ENCODE measurements at places on chromosomes 1 and 21. TPM values are rescaled to one million over a fixed set of nuclear protein-coding genes. Genes with fewer than 3 reads are reported as not detected.

The OTUD3 gene
- 8.1 TPM for total RNA-seq

The ZFP69B gene
- 5.1 TPM for total RNA-seq

The MAP1LC3C gene
- not detected for total RNA-seq

The LMOD1 gene
- total RNA-seq, result not detected

The CACNA1S gene
- total RNA-seq, result not detected

The SLC26A9 gene
- total RNA-seq, result not detected

The RYR2 gene
- total RNA-seq, result 0.03 TPM

The ICOSLG gene
- total RNA-seq, result 1.1 TPM

The HUNK gene
- total RNA-seq, result not detected

The KRTAP19-3 gene
- total RNA-seq, result not detected

The CATSPERE gene
- total RNA-seq, result 0.30 TPM

GRCh38 chr1:7373876-7374562, 397.1 kb upstream of the VAMP3 start:
- DNase-seq, result no peak

DNA sequence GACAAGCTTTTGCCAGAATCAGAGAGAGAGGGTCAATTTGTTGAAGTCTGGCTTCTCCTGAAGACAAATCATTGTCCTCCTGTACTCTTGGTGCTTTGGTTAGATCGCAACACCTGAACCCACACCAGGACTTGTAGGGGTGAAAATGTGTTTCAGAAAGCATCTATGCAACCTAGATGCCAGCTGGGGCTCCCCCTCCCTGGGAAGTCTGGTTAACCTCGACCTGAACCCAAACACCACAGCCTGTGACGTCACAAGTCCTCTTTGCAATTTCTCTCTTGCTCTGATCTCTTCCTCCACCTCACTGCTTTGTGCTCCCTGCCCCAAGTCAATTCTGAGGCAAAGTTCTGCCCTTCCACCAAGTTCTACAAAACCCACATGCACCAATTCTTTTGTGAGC, 42.8 kb upstream of the USP24 start:
- DNase-seq, result peak; percentile 88

DNA sequence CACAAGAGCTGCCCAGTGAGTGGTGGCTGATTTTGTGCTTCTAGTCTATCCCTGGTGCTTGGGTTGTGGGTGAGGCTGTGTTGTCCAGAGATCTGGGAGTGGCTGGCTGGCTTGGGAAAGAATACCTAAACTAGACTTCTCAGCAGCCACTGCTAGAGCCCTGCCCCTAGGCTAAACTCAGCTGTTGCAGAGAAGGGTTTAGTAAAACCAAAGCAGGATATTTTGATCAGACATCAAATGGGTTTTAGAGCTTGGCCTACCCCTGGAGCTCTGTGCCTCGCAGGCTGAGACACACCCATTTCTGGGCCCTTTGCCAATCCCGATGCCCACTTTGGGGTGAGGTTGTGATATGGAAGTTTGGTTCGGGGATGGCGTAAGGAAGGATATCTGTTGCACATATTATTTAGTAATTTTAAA, 88.5 kb downstream of the UCK2 start:
- no peak for DNase-seq

DNA sequence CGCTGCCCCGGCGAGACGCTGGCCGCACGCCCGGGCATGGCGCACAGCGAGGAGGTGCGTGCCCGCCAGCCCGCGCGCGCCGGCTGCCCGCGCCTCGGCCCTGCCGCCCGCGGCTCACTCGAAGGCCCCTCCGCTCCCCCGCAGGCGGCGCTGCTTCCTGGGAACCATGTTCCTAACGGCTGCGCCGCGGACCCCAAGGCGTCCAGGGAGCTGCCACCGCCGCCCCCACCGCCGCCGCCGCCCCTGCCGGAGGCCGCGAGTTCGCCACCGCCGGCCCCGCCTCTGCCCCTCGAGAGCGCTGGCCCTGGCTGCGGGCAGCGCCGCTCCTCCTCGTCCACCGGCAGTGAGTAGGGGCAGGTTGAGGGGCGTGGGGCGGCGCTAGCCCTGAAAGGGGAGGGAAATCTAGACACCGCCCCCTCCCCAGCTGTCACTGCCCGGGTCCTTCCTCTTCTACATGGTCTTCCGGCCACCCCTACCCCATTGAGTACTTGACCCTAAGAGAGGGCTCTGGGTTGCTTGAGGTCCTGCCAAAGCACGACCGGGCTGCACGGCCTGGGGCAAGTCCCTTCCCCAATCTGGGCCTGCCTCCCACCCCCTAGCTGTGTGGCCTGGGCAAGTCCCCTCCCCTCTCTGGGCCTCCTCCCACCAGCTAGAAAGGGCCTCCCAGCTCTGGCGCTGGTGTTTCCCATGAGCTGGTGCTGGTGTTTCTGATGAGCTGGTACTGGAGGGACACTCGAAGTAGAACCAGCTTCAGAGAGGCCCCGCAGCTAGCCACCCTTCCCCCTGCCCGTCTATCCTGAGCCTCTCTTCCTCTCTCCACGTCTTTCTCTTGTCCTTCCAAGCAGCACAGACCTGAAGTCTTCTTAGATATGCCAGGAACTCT, 17.0 kb downstream of the TNFRSF25 start:
- DNase-seq, result no peak

DNA sequence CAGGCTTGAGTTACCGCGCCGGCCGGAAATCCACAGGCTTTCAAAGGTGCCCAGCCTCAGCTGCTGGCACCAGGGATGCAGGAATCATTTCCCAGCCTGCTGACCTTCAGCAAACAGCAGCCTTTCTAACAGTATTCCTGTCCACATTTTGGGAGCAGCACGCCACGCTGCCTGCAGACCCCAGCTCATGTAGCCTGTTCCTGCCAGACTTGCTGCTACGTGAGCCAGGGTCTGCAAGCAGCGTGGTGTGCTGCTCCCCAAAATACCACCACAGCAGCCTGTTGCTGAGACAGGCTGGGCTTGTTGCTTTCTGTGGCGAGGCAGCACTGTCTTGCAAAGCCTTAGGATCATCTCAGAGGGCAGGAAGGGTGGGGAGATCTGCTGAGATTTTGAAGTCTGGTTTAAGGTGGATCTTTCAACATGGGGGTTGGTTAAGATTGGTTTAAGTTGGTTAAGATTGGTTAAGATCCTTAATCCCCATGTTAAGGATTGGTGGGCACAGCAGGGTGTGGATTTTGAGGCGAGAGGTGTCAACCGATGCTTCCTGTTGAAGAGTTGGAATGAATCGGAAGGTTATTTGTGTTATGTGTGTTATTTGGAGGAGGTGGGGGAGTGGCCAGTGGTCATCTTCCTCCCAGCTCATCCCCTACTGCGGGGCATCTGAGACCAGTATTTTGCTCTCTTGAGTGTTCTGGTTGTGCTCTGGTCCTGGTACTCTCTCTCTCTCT, 12.9 kb downstream of the FAAH start:
- no peak for DNase-seq

DNA sequence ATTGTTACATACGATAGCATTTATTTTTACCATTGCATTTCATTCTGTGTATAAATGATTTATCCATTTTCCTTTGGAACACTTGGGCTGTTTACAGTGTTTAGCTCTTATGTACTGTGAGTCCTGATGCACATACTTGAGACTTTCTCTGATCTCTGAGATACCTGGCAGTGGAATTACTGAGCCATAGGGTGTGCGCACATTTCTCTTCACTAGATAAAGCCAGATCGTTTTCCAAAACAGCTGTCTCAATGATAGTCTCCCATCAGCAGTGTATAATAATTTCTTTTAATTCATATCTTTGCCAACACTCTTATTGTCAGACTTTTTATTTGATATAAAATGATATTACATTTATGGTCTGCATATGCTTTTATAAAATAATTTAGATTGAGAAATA, 66.2 kb downstream of the VPS13D start:
- DNase-seq, result no peak

DNA sequence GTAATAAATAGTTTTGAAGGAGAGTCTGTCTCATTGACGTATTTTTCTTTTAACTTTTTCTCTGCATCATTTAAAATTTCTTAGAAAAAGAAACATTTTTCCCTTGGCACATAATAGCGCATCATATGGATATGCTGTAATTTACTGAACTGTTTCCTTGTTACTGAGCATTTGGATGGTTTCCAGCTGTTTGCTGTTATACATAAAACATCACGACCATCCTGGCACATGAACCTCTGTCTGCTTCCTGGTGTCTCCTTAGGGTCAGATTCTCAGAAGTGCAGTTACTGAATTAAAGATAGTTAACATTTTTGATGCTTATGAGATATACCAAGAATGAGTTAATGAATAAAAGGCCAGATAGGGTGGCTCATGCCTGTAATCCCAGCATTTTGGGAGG, 67.2 kb downstream of the BACE2 start:
- DNase-seq, result no peak

DNA sequence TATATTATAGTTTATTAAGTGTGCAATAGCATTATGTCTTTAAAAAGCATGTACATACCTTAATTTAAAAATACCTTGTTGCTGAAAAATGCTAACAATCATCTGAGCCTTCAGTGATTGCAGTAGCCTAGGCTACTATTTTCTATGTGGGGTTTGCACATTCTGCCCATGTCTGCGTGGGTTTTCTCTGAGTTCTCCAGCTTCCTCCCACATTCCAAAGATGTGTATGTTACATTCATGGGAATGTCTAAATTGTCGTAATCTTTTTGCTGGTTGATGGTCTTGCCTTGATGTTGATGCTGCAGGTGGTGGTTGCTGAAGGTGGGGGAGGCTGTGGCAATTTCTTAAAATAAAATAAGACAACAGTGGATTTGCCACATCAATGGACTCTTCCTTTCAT, 12.5 kb downstream of the AADACL3 start:
- DNase-seq, result no peak

- DNase-seq, result peak; percentile 73
Observed at GRCh38 chr21:46622226-46622625, 13.2 kb upstream of the PRMT2 start.

DNA sequence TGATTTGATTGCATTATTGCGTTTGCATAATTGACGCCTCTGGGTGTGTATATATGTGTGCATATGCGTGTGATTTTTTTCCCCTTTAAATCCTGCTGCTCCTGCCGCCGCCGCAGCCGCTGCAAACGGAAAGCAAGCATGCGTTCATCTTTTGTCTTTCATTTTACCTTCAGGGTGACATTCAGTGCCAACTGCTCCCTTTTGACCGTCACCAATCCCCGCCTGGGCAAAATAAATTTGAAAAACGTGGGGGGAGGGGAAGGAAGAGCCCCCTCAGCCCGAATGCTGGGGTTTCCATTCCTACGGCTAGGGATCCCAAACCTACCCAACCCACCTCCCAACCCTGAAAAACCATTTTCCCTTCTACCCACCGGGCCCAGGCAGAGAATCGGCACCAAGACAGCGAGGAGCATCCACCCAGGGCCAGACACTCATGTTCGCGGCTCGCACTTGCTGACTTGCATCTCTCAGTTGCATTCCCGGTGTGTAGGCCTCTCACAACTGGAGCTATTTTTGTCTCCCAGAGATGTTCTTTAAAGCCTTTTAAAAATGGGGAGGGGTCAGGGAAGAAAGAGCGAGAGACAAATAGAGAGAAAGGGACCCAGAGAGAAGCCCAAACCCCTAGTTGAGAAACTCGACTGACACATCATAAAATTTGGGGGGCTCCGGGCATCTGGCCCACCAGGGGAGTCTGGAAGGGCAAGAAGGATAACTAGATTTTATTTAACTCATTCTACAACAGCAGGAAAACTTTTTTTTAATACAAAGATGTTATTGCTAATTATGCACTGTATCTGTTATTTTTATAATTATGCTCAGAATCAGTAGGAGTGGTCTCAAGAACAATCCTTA, 367.1 kb upstream of the ESRRG start:
- DNase-seq, result no peak

- no peak for DNase-seq
Observed at GRCh38 chr1:211710566-211711314, 35.3 kb upstream of the NEK2 start.

DNA sequence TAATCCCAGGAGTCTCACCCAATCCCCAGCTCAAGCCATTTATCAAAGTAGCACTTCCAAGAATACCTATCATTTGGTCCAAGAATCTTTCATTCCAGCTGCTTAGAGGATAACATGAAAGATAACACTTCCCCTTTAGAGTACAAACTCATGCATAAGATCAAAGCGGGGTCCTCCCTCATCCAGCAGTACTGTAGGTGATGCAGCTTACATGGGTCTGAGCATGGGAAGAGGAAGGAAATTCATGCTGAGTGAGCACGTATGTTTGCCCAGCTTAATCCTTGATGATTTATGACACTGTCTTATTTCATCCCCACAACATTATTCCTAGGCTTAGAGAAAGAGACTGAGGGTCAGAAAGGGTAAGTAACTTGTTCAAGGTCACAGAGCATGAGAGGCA, 167.1 kb upstream of the GJB5 start:
- no peak for DNase-seq

GRCh38 chr1:110328274-110328673, 10.9 kb upstream of the RBM15 start:
- no peak for DNase-seq

DNA sequence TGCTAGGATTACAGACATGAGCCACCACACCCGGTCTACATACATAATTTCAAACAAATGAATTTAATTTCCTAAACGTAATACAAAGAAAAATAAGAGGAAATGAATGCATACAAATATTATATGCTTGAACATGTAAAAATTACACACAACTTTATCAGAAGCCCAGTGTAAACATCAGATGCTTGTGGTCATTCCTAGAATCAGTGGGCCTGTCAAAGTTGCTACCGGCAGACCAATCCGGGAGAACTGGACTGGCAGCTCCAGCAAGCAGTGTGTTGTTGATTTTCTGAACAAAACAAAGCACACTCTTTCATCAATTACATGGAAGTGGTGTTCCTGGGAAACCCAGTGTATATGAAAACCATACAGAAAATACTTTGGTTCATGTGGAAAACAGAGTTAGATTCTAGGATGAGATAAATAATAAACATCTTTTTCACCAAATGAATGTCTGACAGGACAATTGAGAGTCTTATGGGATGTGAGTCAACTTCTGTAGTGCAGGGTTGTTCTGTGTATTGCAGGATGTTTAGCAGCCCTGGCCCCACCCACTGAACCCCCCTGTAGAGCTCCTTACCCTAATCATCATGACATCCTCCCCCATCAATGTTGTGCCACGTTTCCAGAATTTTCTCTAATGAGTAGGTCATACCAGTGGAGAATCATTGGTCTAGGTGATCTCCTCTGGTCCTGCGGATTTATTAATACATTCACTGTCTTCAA, 33.8 kb downstream of the MFSD2A start:
- DNase-seq, result no peak

DNA sequence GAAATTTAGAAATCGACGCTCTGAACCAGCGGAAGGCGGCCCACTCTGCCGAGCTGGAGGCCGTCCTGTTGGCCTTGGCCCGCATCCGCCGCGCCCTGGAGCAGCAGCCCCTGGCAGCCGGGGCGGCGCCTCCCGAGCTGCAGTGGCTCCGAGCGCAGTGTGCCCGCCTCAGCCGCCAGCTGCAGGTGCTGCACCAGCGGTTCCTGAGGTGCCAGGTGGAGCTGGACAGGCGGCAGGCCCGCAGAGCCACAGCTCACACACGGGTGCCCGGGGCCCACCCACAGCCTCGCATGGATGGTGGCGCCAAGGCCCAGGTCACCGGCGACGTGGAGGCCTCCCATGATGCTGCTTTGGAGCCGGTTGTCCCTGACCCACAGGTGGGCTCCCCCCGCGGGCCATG, 47.0 kb upstream of the DIP2A start:
- no peak for DNase-seq

DNA sequence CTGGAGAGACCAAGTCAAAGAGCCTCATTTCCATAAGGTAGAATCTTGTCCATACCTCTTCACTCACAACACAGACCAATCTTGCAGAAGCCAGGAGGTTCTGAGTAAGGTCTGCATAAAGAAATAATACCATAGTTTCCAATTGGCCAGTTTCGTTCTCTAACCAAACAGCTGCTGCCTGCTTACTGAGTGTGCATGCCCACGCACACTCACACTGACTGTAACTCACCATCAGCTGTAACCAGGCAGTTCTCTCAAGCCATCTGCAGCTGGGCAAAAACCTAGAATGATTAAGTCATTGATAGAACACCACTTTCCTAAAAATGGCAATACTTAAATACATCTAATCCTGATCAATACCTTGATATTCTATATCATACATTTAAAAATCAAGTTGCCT, 106.6 kb upstream of the VAV3 start:
- DNase-seq, result no peak

All from activated CD8-positive, alpha-beta memory T cell treated with anti-CD3 and anti-CD28 coated beads, Interleukin-2, amount 10 ng/mL, durations not matched to agents 7 days and 5 days (primary cell).